ENCODE measurements at places on chromosomes 4 and X. TPM values are rescaled to one million over a fixed set of nuclear protein-coding genes. Genes with fewer than 3 reads are reported as not detected.

DNA sequence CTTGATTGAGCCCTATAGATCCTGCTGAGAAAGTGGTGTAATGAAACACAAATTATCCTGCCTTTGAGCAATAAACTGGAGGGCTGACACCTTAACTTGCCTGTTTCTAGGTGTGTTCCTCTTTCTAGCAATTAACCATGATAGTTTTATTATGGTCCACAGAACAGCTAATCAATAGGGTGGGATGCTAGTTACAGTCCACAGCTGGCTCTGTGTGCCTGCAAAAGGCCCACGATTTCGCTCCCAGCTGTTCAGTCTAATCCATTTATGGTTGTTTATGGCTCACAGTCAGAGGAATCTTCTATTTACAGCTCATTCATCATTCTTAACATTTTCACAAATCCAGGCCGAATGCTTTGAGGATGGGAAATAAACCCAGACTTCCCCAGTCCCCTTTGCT lies 674.9 kb downstream of the SMARCA1 start:
- no peak overlapping the region for H3K4me3 ChIP-seq
- H3K36me3 ChIP-seq: no peaks in the 10 kb centered on the region
- no peaks in the 10 kb centered on the region for H3K27me3 ChIP-seq
- no peak overlapping the region for H3K27ac ChIP-seq
- no peak for DNase-seq
- H3K4me1 ChIP-seq: no peaks in the 10 kb centered on the region

DNA sequence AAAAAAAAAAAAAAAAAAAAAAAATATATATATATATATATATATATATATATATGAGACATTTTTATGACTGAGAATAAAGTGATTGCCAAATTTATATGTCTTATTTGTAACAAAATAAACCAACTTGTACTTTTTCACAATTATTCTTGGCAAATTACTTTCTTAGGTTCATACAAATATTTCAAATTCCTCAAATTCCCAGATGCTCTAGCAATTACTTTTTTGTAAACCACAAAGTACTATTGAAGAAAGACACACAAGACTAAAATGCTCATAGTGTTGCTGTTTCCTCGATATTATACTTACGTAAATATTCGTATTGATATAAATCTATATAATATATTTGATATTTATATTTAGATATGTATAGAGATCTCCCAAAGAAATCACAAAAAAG lies 390.0 kb downstream of the FAT4 start:
- DNase-seq: no peak
- no peak overlapping the region for H3K4me3 ChIP-seq
- no peak overlapping the region for H3K27ac ChIP-seq

DNA sequence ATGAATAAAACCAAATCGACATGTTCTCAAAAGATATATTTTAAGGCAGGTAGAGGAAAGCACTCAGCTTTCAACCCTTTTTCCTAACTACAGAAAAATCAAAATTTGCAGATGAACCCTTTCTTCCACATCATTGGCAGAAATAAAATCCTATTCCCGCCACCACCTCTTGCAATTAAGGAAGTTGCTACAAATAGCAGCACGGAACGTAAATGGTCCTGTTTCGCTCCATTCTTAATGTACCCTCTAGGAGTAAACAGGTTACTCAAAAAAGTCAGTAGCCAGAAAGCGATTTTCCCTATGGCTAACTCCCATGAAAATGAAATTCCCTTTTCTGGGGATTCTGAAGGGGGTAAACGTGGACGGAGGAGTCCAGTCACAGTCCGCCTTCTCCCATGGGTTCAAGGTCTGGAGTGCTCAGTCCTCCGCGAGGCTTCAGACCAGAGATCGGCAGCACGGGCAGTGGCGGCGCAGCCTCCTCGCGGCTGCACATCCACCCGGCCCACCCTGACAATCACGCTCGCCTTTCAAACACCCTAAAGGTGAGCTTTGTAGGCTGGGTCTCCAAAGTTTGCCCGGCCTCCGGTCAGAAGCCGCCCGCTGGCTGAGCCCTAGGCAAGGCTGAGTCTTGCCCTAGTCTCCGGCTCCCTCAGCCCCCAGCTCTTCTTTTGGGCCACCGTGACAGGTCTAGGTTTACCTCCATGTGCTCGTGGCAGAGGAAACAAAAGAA lies 1.8 kb downstream of the ATP11C start:
- H3K4me1 ChIP-seq: peaks cover 18% of the 10 kb centered on the region
- no peaks in the 10 kb centered on the region for H3K27me3 ChIP-seq
- peaks cover 4% of the 10 kb centered on the region for H3K36me3 ChIP-seq
- peak overlapping the region; percentile 77 for H3K4me3 ChIP-seq

DNA sequence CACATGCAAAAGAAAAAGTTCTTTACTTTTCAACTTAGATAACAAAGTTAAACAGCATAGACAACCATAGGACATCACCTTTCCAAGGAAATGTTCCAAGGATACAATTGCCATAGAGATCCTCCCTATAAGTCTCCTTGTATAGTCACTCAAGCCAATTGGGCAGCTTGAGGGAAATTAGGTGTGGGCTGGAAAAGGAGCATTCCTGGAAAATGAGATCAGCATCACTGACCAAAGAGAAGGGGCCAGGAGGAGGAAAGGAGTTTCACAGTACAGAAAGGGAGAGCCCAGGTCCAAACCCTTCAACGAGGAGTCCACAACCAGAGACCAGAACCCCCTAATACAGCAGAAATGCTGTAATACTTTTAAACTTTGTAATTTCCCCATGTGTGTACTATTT lies 91.5 kb upstream of the PPARGC1A start:
- H3K4me3 ChIP-seq: no peak overlapping the region
- no peaks in the 10 kb centered on the region for H3K4me1 ChIP-seq
- DNase-seq: no peak
- H3K27me3 ChIP-seq: no peaks in the 10 kb centered on the region
- H3K27ac ChIP-seq: no peak overlapping the region

- no peak for DNase-seq
- H3K4me1 ChIP-seq: no peaks in the 10 kb centered on the region
- no peaks in the 10 kb centered on the region for H3K36me3 ChIP-seq
These were observed 1157.4 kb downstream of the FAM133A start for GRCh38 chrX:94831364-94831763.

GRCh38 chr4:168488869-168489274 lies 8.0 kb upstream of the PALLD start:
- DNase-seq: no peak
- no peaks in the 10 kb centered on the region for H3K36me3 ChIP-seq
- no peak overlapping the region for H3K27ac ChIP-seq
- H3K4me1 ChIP-seq: peaks cover 17% of the 10 kb centered on the region
- no peak overlapping the region for H3K4me3 ChIP-seq

GRCh38 chr4:183700407-183700806 lies 41.3 kb downstream of the TRAPPC11 start:
- no peak for DNase-seq

DNA sequence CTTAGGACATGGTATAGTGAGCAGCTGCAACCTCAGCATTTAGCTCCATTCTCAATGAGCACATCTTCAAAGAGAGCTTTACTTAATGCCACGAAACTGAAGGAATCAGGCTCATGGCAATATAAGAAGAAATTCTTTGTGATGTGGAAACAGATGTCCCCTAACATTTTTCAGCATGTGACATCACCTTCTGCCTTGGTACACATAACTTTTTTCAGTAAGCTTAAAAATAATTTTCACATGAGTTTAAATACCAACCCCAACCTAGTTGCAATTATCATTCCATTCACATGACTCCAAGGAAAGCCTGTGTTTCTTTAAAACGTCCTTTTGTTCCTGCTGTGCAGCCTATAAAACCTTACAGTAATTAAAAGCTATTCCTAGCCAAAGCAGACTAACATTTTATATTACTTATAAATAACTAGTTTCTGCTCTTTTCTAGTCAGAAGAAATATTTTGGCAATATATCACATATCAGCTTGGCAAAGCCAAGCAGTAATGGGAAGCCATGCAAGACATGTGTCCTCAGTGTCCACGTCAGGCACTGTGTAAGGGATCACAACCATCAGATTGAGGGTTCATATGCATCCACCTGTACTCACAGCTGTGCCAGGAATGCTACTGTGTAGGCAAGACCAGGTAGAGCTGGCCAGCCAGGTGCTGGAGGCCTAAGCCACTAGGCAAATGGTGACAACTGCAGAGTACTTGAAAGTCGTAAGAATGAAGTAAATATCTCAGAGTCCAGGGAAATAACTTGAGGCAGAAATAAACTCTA lies 466.6 kb downstream of the INPP4B start:
- no peak overlapping the region for H3K27ac ChIP-seq
- no peak for DNase-seq
- peaks cover 38% of the 10 kb centered on the region for H3K4me1 ChIP-seq
- peaks cover 22% of the 10 kb centered on the region for H3K36me3 ChIP-seq

- no peaks in the 10 kb centered on the region for H3K4me1 ChIP-seq
- H3K36me3 ChIP-seq: no peaks in the 10 kb centered on the region
- no peak overlapping the region for H3K4me3 ChIP-seq
- H3K27ac ChIP-seq: no peak overlapping the region
- H3K27me3 ChIP-seq: peaks cover 7% of the 10 kb centered on the region
These were observed 84.8 kb downstream of the STOX2 start for GRCh38 chr4:183989931-183990330.

The ARHGEF38 gene
- not detected for total RNA-seq

The NPY5R gene
- total RNA-seq: not detected

Data from activated CD8-positive, alpha-beta T cell treated with anti-CD3 and anti-CD28 coated beads, Interleukin-2, amount 10 ng/mL, durations not matched to agents 7 days and 5 days (primary cell).